Activated CD4-positive, alpha-beta T cell treated with anti-CD3 and anti-CD28 coated beads, Interleukin-2, amount 50 U/mL, for 16 hours (primary cell): ENCODE measurements at places on chromosomes 16 and 17.
A peak's percentile ranks its signal among the peaks of the same experiment; 100 is the strongest.

- DNase-seq = no peak
These were observed 490.2 kb upstream of the SALL1 start for GRCh38 chr16:51641191-51641765.

GRCh38 chr16:88953003-88953690 lies 23.9 kb downstream of the CBFA2T3 start:
- no peak for DNase-seq

- DNase-seq = no peak
These were observed 13.2 kb upstream of the VPS35L start for GRCh38 chr16:19542138-19542821.

- DNase-seq = no peak
These were observed 4.7 kb upstream of the PRR29 start for GRCh38 chr17:63993368-63993985.

GRCh38 chr17:63275318-63275970 lies 170.7 kb downstream of the CYB561 start:
- DNase-seq = peak; percentile 67

GRCh38 chr16:50688083-50688482 lies 5.3 kb upstream of the NOD2 start:
- no peak for DNase-seq

DNA sequence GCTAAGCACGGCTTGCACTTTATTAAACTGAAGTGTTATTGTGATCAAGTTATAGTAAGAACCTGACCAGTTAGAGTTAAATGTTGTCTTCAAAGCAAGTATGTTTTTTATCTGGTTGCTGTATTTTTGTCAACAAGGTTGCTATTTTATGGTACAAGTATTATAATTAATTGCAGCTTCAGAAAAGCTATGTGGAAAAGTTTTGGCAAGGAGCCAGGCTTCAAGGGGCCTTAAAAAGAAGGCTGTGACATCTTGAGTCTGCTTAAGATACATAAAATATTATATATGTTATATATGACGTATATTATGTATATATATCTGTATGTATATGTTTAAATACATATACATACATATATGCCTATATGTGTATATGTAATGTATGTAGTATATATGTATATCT lies 1461.2 kb upstream of the CDH8 start:
- DNase-seq = no peak

DNA sequence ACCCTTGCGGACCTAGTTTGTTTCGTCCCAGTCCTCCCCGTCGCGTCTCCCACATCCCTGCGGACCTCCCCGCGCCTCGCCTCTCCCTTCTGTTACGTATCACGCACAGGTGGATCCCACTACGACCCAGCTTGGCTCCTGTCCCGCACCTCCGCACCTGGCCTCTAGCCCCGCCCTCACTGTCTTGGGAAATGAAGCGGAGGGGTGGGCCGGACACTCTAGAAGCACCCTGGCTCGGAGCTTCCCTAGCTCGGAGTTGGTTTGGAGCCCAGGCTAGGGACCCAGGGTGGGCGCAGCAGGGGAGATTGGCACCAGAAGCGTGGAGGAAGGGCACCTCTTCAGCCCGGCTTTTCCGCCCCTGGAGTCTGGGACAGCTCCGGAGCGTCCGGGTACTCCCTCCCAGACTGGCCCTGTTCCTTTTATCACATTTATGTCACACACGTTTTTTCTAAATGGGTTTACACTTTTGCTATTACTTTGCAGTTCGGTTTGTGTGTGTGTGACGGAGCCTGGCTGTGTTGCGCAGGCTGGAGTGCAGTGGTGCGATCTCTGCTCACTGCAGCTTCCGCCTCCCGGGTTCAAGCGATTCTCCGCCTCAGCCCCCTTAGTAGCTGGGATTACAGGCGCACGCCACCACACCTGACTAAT lies 1.4 kb upstream of the CEMP1 start:
- DNase-seq = peak; percentile 82

- no peak for DNase-seq
These were observed 32.4 kb downstream of the ANKFN1 start for GRCh38 chr17:56185491-56186221.

- DNase-seq = no peak
These were observed 12.1 kb upstream of the CBFB start for GRCh38 chr16:67016681-67017420.

- no peak for DNase-seq
These were observed 25.3 kb downstream of the CACNG1 start for GRCh38 chr17:67069603-67070136.

- DNase-seq = no peak
These were observed 3.3 kb upstream of the CES1 start for GRCh38 chr16:55836158-55836611.

- DNase-seq = no peak
These were observed 4.8 kb upstream of the CCL3 start for GRCh38 chr17:36094746-36095145.

DNA sequence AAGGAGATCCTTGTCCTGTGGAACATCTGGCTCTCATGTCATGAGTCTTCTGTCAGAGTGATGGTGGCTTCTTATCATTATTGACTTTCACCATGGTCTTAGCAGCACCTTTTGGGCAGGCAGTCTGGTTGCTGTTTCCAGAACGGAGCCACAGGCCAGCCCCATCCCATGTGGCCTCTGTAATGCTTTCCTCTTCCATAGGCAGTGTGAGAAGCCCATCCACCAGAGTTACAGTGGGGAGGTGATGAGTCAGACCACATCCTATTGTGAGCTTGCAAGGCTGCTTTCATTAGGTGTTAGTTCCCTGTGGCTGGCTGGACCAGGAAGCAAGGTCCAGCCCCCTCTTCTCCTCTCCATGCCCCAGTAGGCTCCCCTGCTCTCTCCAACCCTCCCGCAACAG lies 30.8 kb upstream of the SPACA3 start:
- DNase-seq = no peak

DNA sequence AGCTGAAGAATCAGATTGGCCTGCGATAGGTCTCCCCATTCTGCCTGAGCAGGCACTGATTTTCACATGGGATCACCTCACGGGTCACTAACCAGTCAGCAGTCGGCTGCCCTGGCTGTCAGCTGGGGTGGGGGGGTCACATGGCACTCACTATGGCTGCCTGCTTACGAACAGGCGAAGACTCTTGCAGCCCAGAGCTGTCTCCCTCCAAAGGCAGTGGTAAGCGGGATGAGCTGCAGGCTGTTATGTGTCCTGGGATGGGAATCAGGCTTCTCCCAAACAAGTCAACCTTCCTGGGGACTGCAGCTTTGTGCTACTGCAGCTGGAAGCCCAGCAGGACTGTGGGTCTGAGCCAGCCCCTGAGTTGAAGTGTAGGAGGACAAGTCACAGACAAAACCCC lies 29.0 kb upstream of the ADORA2B start:
- no peak for DNase-seq

DNA sequence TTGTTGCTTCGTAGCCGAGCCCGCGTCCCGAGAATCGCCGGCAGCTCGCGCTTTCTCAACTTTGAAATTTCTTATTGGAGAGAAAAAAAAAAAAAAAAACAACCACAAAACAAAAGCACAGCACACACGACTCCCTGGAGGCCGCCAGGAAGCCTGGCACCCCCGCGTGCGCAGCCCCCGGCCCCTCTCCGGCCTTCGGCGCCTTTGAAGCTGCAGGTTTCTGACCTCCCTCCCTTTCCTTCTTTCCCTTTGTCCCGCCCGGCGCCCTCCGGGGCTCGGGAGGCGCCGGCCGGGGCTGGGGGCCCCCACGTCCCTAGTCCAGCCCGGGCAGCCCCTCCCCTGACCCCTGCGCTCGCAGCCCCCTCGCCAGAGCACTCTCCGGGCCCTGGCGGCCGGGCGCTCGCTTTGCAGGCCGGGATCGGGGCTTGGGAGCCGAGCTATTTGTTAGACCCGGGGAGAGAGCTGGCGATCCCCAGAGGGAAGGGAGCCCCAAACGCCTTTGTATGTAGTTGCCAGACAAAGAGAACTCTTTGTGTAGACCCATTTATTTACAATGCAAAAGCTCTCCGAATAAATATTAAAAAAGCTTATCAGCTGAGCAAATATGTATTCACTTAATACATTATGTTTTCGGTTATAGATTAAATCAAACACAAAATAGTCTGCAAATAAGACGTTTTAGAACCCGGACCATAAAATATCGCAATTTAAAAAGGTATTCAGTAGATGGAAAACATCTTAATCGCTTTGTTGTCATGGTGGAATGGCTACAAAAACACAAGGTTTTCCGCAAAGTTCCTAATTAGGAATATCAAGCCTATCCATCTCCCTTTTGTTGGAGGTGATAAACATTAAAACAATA lies 2.3 kb downstream of the BAHCC1 start:
- DNase-seq = peak; percentile 14

- DNase-seq = no peak
These were observed 363.2 kb downstream of the SNX29 start for GRCh38 chr16:12339686-12340085.

GRCh38 chr17:19392303-19392702 lies 5.3 kb upstream of the MFAP4 start:
- DNase-seq = no peak

DNA sequence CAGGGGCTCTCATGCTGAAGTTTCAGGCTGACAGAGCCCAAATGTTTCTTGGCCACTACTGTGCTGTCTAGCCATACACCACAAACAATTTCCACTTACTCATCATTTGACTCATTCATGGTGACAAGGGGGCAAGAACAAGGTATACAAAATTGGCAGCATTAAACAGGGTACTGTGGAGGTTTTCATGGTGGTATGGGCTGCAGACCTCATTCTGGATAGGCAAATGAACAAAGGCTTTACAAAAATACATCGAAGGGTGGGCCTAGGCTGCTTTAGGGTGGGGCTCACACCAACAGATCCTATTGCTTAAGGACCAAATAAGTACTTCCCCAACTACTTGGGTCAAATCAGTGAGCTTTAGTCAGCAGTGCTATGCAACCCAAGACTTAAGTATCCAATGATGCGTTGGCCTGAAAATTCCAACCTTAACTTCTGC lies 53.0 kb downstream of the N4BP1 start:
- DNase-seq = peak; percentile 80

DNA sequence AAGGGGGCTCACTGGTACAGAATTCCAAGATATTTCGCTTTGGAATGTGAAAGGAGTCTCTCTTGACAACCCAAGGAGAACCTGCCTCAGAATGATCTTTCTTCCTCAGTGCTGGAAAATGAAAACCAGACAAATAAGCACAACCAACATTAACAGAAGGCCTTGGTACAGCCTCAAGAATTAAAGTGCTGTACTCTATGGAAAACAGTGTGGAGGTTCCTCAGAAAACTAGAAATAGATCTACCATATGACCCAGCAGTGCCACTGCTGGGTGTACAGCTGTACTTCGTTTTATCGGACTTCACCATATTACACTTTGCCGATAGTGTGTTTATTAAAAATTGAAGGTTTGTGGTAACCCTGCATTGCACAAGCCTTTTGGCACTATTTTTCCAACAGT lies 25.2 kb downstream of the HLF start:
- no peak for DNase-seq

DNA sequence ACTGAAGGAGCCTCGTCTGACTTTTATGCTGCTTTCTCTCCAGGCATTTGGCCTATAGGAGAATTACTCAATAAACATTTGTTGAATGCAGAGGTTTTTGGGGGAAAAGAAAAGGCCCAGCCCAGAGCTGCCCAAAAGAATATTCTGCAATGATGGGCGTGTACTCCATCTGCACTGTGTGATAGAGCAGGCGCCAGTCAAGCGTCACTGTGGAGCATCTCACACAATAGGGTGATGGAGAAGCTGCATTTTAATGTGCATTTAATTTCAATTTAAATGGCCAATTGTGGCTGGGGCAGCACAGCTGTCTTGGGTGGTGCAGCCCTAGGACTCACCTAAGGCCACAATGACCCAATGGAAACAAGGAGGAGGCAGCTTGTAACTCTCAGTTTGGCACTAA lies 20.6 kb downstream of the GLYR1 start:
- no peak for DNase-seq
